ENCODE measurements at places on chromosomes 16 and 17. TPM values are rescaled to one million over a fixed set of nuclear protein-coding genes. Genes with fewer than 3 reads are reported as not detected.
A peak's percentile ranks its signal among the peaks of the same experiment; 100 is the strongest.

Gene GNG13
- not detected for total RNA-seq

GRCh38 chr17:79379700-79380445 is 231.0 kb downstream of the RBFOX3 start:
- no peak for DNase-seq

DNA sequence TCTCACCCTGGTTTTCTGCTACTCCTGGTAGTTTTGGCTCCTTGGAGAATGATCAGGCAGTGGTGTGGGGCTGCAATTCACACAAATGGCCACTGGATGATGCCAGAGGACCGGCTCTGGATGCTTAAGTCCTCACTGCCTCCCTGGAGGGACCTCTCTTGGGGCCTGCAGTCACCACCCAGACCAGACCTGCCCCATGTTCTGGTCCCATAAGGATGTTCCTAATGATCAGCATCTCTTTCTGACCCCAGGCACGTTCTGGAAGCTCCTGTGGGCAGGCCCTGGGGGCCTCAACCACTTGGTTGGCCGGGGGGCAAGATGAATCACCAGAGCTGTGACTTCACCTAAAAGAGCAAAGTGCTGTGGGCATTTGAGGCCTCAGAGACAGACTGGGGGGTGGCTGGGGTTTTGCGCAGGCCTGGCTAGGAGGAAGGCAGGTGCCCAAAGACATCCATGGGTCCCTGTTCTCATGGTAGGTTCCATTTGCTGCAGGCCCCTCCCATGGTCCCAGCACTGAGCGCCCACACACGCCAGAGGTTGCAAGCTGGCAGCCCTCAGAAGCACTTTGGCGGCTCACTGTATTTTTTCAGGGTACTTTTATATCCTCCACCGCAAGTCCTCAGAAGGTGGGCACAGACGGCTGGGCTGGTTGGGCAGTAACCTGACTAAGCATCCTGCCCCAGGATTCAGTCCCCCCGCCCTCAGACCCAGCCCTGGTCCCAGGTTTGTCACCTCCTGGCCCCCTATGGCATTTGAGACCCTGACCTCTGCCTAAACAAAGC is 53.2 kb downstream of the NT5M start:
- peak; percentile 72 for DNase-seq

DNA sequence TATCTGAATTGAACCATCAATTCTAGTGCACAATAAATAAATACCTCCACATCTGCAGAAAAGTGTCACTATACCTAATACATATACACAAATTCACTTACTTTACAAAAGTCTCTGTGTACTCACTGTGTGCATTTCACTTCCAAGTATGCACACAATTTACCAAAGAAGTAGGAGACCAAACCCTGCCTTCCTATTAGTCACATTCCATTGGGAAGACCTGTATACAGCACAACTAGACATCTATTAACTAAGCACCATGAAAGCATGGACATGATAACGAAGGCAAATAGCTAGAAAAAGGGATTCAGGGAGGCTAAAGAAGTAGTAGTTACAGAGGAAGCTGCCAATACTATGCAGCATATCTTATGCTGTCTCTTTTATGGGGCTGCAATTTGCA is 139.5 kb downstream of the SNX11 start:
- no peak for DNase-seq

GRCh38 chr16:79286646-79287423 is 313.7 kb downstream of the MAF start:
- DNase-seq, result no peak

- DNase-seq, result peak; percentile 93
Observed at GRCh38 chr17:80254396-80255251, 6.0 kb upstream of the RNF213 start.

GRCh38 chr17:2433696-2434095 is 32.8 kb upstream of the MNT start:
- no peak for DNase-seq

Data from SJSA1 (cell line).